ENCODE measurements at places on chromosomes 4 and X.

DNA sequence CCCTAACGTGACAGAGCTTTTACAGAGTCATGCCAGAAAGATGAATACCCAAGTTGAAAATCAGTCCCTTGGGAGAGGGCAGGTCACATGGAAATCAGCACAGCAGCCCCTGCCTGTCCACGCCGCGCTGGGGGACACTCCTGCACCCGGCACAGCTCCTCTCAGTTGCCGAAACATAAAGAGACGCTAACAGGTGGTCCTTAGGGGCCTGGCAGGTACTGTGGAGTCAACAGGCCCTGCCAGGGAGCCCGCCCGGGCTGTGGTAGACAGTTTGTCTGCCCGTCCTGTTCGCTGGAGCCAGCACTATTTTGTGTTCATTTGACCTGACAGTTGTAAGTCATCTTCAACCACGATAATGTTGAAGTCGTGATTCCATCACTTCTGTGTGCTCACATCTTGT is 30.5 kb downstream of the NELFA start:
- no peak for DNase-seq

GRCh38 chrX:48956728-48957414 is 536 bp downstream of the OTUD5 start:
- DNase-seq, result no peak

DNA sequence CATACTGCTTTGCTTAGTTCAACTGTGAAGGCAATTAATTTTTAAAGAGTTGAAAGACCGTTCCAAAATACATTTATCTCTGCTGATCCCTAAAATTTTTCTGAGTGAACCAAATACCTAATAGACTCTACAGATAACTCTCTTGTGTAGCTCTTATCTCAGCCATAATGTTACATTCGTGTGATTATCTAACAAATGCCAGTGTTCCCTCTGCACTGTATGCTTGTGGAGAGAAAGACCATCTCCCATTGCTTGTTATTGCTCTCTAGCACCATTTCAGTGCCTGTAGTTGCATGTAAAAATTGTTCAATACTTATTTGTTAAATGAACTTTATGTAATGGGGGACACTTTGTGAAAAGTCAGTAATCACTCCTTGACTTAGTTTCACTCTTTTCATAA is 81.3 kb upstream of the ATOH1 start:
- DNase-seq, result no peak

DNA sequence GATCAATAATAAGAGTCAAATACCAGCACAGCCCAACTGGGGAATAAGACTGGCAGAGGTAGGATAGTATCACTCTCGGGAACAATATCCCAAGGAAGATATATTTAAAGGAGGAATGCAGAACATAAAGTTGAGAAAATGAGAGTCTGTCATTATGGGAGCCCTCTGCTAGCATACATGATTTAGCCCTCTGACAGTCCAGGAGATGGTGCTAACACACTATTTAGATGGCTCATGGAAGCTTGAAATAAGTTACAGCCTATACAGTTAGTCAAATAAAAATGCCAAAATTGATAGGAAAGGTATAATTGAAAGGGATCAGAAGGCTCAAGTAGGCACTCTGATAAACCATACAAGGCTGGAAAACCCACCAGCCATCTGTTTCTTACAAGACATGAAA is 201.0 kb upstream of the NEIL3 start:
- DNase-seq, result no peak

- DNase-seq, result no peak
These were observed 138.8 kb downstream of the AREG start for GRCh38 chr4:74583757-74584156.

DNA sequence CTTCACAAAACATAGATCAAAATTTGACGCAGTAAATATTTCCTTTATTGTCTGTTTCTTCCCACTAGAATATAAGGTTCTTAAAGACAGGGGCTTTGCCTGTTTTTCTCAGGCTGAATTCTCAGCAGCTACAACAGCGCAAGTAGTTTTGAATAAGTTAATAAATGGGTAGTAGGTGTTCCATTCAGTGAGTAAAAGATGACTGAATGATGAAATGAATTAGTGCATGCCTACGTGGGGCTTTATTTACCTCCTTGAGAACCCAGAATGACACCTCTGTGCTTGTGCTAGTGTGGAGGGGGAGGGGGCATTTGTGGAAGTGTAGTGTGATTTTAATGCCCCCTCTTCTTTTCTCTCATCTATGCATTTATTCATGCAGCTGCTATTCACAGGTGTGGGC is 278.9 kb downstream of the FBXW7 start:
- no peak for DNase-seq

DNA sequence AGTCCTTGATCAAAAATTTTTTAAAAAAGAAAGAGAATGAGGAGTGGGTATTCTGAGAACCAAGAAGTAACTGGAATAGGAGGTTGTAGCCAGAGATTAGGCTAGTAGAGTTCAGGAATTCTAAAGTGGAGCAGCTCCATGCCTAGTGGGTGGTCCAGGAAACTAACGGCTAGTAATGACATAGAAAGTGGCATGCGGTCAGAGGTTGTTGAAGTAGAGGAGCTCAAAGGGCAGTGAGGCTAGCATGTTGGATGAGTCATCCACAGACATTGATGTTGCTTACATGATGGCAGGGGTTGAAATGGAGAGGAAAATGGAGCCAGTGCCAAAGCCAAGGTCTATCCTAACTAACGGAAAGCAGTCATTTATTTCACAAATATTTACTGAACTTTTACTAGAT is 42.1 kb downstream of the TEX13B start:
- DNase-seq, result no peak

DNA sequence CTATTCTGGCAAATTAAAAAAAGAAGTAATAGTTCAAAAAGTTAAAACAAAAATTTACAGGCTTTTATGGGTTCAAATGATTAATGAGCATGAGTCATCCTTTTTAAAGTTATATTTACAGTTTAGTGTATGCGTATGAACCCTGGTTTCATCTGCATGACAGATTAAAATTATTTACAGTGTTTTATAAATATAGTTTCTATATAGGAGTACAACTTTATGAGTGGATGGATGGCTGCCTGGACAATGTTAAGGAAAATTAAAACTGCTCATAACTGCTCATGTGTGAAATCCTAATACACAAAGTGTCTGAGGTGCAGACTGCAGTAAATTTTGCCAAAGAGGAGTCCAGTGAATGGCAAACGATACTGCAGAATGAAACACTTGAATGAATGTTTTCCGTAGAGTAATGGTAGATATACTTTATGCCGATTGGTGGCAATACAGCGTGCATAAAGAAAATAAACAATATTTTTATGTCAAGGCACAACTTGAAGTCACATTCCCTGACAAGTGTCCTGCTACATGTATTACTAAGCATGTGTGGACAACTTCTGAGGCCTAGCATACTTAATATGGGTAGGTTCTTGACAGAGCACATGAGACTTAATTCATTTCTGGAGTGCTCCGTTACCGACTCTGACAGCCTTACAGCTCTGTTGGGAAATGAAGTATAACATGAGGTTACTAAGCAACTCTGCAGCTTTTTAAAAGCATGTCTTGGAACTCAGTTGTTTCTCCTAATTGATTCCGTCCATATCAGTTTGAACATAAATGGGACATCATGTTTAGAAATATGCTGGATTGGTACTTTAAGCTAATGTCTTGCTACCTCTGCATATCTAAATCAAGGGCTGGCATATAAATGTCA is 985.6 kb upstream of the PCDH7 start:
- DNase-seq, result no peak

- no peak for DNase-seq
These were observed 37.4 kb downstream of the CLOCK start for GRCh38 chr4:55509266-55509665.

DNA sequence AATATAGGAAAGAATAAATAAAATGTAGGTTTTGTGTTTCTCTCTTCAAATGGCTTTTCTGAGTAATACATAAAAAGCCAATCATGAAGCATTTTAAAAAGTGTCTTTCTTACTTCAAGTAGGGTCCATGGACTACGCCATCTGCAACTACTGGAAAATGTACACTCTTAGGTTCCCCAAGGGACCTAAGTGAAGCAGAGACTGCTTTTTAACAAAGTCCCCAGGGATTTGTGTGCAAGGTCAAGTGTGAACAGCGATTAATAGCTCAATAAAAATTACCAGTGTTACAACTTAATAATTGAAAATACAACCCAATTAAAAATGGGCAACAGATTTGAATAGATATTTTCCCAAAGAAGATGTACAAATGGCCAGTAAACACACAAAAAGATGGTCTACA is 84.9 kb downstream of the ARHGAP6 start:
- no peak for DNase-seq

DNA sequence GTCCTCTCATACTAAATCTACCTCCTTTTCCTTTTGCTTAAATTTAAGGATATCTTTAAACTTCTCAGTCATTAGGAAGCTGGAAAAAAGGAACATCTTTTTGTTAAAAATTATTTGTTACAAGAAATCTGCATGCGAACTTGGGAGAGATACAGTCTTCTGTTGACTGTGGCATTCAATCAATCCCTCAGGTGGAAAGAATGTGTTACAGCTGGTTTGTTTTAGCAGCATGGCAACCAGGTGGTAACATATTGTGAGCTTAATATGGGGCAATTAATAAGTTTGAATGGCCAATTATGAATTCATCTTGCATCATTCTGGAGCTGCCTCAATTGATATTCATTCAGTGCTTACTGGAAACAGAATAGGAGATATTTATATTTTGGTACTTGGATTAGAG is 135.0 kb downstream of the GC start:
- no peak for DNase-seq

DNA sequence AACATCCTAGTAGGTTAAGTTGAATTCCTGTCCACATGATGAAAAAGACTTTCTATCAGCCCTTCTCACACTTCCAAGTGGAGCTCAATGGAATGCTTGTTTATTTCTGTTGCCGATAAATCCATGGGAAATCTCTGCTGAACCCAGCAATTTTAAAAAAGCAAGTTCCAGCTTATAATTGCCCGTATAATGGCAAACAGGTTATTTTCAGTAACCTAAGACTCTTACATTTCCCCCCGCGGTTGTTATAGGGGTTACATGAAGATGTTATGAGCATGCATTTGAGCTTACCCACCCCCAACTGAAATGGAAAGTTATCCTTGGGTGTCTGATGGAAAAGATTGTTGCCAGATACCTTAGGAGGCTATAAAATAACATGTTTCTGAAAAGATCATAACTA is 136.2 kb downstream of the PALLD start:
- no peak for DNase-seq

GRCh38 chr4:61296144-61296543 is 96.0 kb downstream of the ADGRL3 start:
- DNase-seq, result no peak

GRCh38 chrX:38407126-38407525 is 54.7 kb downstream of the OTC start:
- DNase-seq, result no peak

GRCh38 chrX:101682723-101683122 is 23.1 kb upstream of the ARMCX2 start:
- DNase-seq, result no peak

GRCh38 chr4:54230484-54231418 is 1.7 kb downstream of the PDGFRA start:
- no peak for DNase-seq
